ENCODE measurements at places on chromosomes 13 and 19. TPM values are rescaled to one million over a fixed set of nuclear protein-coding genes. Genes with fewer than 3 reads are reported as not detected.

The ERICH6B gene
- not detected for total RNA-seq

The C5AR1 gene
- 8.5 TPM for total RNA-seq

The ICAM4 gene
- 2.4 TPM for total RNA-seq

The TMEM59L gene
- 2.1 TPM for total RNA-seq

The PSG3 gene
- not detected for total RNA-seq

The CCDC70 gene
- not detected for total RNA-seq

The CACNG8 gene
- total RNA-seq: not detected

The MBD3L1 gene
- total RNA-seq: not detected

The ZNF583 gene
- 7.8 TPM for total RNA-seq

The PPM1N gene
- 2.0 TPM for total RNA-seq

The SCEL gene
- 0.22 TPM for total RNA-seq

The SIGLEC14 gene
- total RNA-seq: 4.6 TPM

The LATS2 gene
- 29.0 TPM for total RNA-seq

The HSH2D gene
- total RNA-seq: 1.2 TPM

The ZNF763 gene
- total RNA-seq: 3.2 TPM

The FFAR3 gene
- total RNA-seq: 1.1 TPM

The GJA3 gene
- not detected for total RNA-seq

The KLK3 gene
- not detected for total RNA-seq

The ZNF729 gene
- not detected for total RNA-seq

The ICAM1 gene
- total RNA-seq: 41.8 TPM

The PODNL1 gene
- 0.85 TPM for total RNA-seq
